ENCODE measurements at places on chromosomes 1 and 21. TPM values are rescaled to one million over a fixed set of nuclear protein-coding genes. Genes with fewer than 3 reads are reported as not detected.

Gene WNT2B
- 5.9 TPM for total RNA-seq

Gene SLC41A1
- 24.2 TPM for total RNA-seq

Gene SLC9A1
- 22.5 TPM for total RNA-seq

Gene CAP1
- 203 TPM for total RNA-seq

Gene RGS4
- total RNA-seq: not detected

Gene PPIAL4G
- total RNA-seq: 1.4 TPM

Gene CD1E
- total RNA-seq: not detected

Gene FASLG
- total RNA-seq: not detected

Gene CHI3L2
- total RNA-seq: 6.8 TPM

Gene STUM
- total RNA-seq: 1.1 TPM

Gene HSF2BP
- 0.83 TPM for total RNA-seq

DNA sequence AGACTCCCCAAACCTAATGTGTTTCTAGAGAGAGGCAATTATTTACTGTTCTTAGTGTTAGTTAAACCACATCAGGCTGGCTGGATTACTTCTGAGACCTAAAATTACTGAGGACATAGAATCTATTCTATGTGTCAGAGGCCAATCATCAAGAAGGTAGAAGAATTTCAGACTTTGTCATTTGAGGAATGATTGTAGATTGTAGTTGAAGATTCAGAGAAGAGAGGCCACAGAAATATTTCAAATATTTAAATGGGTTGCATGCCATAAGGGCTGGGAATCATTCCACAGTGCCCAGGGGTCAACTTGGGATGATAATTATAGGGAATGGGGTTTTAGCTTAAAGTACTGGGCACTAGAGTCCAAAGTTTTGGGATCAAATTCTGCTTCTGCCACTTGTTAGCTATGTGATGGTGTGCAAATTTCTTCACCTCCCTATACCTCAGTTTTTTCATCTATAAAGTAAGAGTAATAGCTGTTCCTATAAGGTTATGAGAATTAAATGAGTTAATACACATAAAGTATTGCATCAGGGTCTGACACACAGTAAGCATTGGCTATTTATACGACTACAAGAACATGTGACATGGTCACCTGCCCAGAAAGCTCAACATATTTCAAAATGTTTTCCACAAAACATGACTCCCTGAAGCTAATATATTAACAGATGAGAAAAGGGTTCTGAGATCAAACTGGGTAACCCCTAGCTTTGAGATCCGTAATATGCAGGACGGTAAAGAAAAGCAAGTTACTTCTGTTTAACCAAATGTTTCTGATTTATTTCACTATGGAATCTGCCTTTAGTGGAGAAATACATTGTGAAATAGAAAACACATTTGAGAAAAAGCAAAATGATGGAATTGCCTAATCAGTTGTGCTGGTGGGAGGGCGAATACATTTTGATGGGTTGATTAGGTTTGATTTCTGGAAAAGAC lies 69.7 kb upstream of the SPAG17 start:
- DNase-seq: no peak

DNA sequence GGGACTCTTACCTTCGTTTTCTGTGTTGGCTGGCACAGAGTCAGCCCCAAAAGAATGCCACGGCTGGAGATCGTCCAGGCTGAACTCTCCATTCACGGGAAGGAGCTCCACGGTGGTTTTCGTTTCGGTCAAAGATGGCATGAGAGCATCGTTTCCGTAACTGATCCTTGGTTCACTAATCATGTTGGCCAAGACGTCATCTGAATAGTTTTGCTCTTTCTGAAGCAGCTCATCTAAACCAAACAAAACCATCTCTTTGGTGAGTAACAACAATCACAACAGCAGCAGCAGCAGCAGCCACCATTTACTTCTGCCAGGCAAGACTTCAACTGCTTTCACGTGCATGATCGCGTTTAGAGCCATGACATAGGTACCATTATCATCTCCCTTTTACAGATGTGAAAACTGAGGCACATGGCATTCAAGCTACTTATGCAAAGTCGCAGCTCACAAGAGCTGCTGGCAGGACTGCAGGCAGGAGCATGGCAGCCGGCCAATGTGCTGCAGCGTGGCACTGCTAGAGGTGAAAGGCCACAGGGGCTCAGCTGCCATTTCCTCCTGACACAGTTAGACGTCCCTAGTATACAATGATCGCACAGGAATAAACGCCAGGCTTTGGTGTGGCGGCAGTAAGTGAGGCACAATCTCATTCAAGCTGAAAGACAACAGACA lies 177.1 kb downstream of the GABPA start:
- no peak for DNase-seq

GRCh38 chr1:168980180-168980579 lies 126.3 kb upstream of the ATP1B1 start:
- DNase-seq: no peak

- no peak for DNase-seq
These were observed 34.7 kb upstream of the EXOSC10 start for GRCh38 chr1:11134251-11134897.

DNA sequence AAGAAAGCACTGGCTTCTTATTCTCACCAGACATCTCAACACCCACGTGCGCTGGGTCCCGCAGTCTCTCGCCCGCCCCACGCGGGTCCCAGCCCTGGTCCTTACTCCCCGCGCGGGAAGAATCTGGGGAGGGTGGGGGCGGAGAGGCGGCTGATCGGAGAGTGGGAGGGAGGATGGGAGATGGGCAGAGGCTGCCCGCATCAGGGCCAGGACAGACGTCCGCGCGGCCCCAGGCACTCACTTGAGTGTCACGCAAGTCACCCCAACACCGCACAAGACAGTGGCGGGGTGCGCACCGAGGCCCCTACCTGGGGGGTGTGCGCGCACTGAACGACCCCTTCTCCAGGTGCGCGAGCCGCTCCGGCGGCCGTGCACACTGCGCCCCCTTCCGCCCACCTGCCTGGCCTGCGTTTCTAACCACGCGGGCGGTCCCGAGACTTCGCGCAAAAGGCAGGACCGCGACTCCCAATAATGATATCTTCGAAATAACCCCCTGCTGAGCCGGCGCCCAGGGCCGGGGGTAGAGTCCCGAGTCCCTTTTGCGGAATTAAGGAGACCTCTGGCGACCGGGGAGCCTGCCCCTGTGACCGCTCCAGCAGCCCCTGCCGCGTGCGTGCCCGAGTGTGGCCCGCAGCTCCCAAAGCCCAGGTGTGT lies 6.0 kb upstream of the SIM2 start:
- no peak for DNase-seq

- no peak for DNase-seq
These were observed 100.2 kb downstream of the HMCN1 start for GRCh38 chr1:185834371-185834905.

GRCh38 chr1:56433056-56433577 lies 146.2 kb downstream of the PLPP3 start:
- DNase-seq: peak; percentile 71

DNA sequence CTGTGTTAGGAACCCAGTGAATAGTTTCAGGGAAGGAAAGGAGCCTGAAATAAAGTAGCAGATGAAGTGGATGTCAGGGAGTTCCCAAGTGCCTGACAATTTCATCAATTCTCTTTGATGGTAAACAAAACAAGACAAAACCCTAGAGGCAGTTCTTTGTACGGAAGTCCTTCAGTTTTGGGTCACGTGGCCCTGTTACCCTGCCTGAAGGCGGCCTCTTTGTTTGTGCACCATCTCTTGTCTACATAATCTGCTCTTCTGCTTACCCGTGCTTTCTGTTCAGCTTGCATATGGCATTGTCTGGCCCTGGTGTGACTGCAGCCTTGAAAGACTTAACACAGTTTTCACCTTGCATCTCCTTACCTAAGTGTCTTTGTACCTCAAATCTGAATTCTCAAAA lies 166.7 kb upstream of the DUSP10 start:
- DNase-seq: no peak

GRCh38 chr1:15023205-15023604 lies 130.3 kb upstream of the TMEM51 start:
- no peak for DNase-seq

GRCh38 chr21:42648606-42649005 lies 4.8 kb upstream of the PDE9A start:
- no peak for DNase-seq

DNA sequence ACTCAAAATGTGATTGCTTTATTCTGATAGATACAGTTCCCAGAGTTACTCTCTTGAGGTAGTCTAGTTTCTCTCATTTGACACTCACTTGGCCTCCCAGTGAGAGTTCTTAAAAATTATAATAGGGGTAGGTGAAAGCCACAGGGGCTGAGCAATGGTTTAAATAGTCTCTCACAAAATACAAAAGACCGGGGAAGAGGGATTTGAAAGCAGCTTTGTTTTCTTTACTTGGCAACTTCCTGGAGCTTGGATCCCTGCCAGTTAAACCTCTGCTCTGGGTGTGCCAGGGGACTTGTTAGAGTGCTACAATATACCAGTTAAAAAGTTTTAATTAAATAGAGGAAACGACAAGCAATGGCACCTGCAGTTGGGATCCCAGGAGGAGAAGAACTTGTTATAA lies 31.7 kb downstream of the OR13G1 start:
- DNase-seq: no peak

GRCh38 chr1:186534401-186534800 lies 73.5 kb upstream of the PDC start:
- no peak for DNase-seq

GRCh38 chr1:3640121-3640837 lies 9.6 kb downstream of the WRAP73 start:
- DNase-seq: no peak

GRCh38 chr1:199356561-199356960 lies 670.9 kb upstream of the NR5A2 start:
- DNase-seq: no peak

DNA sequence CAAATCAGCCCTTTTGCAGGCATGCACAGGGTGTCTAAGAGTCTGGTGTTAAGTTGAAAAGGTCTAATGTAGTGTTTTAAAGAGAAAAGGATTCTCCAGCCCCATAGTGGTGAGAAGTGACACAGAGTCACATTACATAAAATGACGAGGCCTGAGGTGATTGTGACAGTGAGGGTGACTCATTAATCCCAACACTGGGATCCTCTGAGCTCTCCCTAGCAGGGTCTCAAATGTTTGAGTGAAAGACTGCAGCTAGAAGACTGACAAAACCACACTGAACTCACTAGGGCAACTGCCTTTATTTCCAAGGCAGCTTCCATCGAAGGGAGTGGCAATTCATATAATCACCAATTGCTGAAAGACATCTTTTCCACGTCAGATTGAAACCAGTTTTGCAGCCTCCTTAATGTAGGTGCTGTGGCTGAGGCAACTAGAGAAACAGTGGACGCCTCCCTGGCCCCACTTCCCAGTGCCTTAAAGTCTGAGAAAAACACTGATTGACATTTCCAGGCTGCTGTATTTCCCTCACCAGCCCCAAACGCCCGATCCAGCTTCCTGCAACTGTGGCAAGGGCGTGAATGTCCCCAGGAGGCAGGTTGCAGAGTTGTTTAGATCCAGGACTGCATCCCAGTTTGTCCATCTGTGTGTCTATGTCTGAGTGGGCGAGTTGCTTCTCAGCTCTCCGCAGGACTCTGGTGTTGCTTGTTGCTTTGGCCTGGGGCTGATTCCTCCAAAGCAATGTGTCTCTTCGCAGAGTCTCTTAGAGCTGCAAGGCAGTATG lies 81.4 kb downstream of the RUNX1 start:
- DNase-seq: no peak

GRCh38 chr21:38267991-38268863 lies 11.4 kb downstream of the KCNJ15 start:
- DNase-seq: no peak

DNA sequence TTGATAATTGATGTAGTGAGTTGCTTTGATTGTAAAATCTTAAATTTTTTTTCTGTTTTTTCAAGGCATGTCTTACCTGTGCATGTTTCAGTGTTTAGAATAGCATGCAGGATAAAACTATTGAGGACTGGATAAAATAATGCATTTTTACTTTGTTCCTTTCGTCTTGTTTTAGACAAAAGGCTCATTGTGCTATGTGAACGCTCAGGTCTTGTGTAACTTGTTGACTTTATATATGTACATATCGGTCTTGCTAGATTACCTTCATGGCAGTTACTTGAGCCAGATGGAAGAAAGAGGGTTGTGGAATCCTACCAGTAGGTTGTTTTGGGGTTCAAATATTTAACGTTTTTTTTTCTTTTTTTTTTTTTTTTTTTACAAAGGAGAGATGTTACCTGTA lies 7.0 kb downstream of the NFIA start:
- no peak for DNase-seq

DNA sequence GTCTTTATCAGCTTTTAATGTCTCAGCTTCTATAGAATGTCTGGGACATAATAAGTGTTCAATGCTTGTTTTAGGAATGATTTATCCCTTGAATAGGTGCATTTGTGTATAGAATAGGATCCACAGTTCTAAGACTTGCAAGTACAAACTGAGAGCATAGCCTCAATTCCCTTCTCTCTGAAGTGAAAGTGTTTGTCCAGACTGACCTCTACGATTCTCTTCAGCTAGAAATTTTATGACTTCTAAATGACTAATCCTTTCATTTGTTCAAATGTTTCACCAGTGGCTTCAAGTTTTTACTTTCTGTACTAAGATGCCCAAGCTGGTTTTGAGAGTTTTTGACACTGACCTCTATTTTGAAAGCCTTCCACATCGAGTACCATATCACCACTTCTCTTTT lies 608.2 kb upstream of the ADGRL4 start:
- no peak for DNase-seq

DNA sequence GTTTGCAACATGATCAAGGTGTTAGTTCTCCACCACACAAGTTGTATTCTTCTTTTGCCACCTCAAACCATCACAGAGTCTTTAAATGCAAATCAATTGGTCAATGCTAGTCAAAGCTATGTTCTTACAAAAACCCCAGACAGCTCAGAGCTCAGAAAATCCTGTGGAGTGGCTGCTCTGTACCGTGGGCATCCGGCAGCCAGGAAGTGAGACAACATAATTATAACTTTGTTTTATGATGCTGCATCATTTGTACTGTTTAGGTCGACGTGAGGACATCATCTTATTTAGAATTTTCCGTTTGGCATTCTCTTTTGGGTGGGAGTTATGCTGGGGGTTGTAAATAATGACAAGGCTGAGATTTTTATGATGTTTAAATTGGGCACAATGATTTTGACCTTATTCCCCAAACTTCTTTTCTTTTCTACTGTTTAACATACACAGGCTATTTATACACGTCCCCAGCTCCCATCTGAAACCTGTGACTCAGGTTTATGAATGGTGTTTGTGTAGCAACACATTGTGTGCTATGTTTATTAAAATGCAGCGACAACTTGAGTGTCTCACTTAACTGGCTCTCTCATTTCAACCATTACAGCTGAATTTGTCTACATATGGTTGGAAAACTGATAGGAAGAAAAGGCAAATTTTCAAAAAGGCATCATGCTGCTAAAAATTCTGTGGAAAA lies 124.0 kb downstream of the CNIH3 start:
- DNase-seq: no peak
